ENCODE measurements at places on chromosomes 4 and X.

DNA sequence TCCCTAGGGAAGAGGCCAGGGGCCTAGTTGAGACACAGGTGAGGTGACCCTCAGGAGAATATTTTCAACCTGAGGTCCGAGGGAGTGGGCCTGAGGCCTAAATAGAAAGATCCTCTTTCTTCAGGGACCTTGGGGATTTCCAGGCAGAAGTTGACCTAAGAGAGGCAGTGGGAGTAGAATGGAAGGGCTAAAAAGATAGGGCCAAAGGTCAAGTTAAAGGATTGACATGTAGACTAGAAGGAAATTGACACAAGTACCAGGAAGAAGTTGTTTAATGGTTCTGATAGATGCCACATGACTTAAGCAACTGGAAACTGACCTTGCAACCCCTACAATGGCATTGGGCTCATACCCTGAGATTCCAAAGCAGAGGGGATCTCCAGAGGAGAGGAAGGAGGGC, 76.9 kb downstream of the SHROOM3 start:
- DNase-seq = no peak

DNA sequence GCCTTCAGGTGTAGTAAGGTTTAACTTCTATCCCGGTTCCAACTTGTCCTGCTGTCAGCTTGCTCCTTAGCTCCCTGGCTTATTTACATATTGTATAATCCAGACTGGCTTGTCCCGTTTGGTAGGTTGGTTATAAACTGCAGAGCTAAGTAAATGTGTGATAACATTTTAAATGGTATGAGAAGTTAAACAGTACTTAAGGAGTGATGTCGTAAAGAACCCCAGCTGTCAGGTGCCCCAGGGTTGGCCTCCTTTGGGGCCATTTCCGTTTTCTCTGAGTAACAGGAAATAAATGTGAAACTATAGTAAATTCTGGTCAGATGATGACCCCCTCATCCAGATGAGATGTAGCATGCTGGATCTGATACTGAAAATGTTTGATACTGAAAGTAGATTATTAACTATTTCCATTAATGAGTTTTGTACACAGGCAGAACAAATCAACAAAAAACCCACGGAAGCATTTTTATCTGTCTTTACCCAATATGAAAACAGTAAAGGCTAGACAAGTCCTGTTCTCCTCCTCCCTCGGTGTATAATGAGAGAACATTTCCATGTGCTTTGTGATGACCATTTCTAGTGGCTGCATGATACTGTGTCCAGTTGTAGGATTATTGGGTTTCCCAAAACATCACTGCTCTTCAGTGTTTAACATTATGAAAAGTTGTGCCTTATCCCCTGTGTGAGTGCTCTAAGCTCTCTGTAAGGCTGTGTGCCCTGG, 22.4 kb downstream of the GAB1 start:
- no peak for DNase-seq

DNA sequence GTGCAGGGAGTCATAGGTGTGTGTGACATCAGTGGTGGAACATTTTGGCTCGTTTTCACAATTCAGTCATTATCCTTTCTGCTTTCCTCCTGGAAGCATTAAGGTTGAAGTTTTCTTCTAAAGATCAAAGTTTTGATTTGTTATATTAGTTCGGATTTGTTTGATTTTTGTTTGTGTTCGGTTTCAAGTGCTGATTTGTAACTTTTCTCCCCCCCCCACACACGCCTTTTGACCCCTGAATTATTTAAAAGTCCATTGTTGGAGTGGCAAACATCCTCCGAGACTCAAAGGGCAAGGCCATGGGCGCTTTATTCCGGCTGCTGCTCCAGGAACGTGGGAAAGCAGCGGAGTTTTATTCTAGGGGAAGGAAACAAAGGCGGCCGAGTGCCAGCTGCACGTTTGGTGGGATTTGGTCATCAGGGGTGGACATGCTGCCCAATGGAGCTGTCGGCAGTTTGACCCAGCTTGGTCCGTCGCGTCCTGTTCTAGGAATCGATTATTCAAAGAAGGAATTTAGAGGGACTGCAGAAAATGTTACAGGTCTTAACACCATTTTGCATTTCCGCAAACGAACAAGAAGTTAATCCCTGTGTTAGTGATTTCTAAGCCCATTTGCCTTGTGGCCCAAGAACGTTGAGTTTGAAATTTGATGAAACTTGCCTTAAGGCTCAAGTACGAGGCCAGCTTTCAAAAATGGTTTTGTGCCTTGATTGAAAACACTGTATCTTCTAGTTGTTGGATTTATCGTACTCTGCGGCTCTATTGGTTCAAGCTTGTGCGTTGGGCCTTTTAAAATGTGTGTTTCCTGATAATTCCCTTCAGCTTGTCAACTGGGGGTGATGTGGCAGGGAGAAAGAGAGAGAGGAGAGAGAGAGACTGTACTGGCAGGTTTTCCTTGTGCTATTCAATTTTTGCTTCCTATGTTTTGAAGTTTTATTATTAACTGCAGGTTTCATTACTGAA, 565 bp upstream of the ZNF41 start:
- DNase-seq = no peak

DNA sequence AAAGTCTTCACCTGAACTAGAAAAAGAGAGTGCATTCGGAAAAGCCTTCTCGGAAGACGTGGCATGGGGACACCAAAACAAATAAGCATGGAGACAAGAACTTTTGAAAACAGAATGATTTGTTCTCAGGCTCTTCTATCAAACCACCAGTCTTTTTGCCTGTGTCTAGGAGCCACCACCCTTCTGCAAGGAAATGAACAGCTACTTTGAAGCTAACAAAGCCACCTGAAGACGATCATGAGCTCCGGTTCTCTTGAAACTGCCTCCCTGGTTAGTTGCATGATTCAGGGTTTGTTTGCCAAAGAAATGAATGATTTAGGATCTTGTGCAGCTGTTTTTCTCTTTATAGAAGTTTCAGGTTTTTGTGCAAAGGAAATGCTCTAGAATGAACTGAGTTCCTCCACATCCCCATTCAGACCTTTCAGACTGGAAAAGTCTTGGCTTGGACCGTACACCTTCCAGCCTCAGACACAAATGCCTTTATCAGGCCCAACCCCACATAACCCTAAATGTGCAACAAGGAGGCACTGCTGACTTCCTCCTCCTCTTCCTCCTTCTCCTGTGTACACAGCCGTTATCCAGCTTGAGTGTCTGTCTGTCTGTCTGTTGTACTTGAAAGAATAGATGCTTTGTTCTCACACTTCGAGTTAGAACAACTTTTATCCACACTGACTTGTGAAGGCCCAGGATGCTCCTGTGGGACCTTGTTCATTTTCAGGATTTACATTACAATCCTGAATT, 334.8 kb upstream of the KLF3 start:
- no peak for DNase-seq

DNA sequence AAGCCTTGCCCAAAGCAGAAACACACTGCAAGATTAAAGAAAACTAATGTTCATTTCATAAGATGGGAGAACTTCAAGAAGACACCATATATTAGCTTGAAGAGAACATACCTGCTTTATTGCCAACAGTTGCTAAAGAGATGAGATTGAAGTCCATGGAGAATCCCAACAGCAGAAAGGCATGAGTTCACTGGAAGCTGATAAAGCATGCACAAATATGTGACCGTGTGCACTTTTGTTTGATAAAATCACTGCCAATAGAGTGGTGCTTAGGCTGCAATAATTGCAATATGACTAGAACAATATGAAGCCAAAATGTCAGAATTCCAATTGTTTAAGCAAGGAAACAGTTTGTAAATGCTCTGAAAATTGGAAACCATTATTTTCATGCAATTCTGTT, 125.9 kb upstream of the PPARGC1A start:
- DNase-seq = no peak

DNA sequence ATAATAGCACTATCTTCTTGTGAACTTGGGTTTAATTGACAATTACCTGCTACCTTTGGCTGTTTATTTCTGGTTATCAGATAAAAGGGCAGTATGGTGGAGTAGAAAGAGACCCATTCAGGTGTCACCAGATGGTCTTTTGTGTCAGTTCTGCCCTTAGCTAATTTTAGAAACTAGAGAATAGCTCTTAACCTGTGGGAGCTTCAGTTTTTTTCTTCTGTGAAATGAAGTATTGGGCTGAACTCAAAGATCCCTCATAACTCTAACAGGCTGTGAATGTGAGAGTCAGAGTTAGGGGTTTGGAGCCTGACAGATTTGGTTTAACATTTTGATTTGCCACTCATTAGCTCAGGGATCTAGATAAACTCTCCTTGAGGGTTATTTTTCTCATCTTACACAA, 335.2 kb downstream of the PPP1R2C start:
- DNase-seq = no peak

DNA sequence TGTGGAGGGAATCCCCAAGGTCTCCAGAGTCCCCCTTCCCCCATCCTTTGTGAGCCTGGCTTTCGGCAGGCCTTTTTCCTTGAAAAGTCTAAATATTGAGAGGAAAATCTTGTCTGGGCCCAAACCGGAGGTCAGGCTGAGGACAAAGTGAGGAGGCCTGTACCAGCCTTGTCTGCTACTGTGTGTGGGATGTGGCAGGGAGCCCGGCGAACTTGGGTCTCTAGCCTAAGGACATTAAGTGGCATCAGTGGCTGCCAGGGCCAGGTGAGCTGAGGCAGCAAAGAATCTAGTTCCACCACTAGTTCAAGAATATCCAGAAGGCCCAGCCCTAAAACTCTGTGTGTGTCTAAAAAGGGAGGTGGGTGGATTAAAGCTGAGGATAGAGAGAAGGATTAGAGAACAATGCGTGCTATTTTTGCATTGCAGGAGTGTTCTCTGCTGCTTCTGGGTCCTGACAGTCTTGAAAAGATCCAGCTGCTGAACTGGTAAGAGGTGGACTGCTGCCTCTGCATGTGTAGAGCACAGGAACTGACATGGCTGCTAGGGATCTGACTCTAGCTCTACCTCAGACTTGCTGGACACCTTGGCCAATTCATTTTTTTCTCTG, 1.2 kb upstream of the AMER1 start:
- DNase-seq = no peak

GRCh38 chrX:155263854-155264628, at the start of gene RAB39B:
Gene RAB39B (minus strand): TSS chrX:155264491. CDS start chrX:155264288, 203 bp downstream.
- peak; percentile 31 for DNase-seq

- no peak for DNase-seq
Observed at GRCh38 chr4:140277576-140277975, 95.9 kb upstream of the SCOC start.

- DNase-seq = no peak
Observed at GRCh38 chr4:8053688-8054449, 104.7 kb downstream of the ABLIM2 start.

GRCh38 chr4:179977378-179977777, 2265.8 kb upstream of the TENM3 start:
- no peak for DNase-seq

DNA sequence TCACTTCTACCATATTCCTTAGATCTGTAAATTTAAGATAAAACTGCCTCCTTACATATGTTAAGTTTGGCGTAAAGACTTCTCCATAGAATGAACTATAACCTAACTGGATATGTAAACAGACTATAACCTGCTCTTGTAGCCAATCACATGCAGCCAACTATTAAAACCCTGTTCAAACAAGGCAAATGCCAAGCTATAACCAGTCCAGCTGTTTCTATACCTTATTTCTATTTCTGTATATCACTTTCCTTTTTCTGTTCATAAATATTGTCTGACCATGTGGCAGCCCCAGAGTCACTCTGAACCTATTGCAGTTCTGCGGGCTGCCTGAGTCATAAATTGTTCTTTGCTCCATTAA, 12.4 kb upstream of the POF1B start:
- no peak for DNase-seq

DNA sequence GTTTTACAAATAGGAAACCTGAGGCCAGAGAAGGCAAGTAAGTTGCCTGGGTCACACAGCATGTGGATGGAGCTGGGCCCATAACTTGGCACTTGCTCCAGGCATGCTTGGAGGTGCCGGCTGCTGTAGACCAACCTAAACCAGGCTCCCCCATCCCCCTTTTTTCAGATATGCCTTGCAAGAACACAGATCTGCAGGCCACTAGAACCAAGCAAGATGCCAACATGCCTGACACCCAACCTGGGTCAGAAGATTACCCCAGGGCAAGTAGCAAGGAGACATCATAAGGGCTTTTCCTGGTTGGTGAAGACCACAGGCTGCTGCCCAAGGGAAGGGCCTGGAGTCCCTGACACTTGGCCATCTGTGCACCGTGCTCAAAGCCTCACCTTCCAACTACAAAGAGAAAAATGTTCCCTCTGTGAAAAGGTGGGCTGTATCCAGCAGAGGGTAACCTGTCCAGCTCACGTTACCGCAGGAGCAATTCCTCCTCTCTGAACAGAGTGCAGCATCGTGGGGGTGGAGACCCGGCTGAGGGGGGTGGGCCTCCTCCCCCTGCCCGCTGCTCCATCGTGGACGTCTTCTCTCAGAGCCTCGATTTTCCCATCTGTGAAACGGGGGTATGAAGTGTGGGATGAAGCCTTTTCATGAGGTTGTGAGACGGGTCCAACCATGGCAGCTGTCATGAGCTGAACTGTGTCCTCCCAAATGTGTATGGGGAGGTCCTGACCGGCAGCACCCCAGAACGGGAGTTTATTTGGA, 23.0 kb downstream of the HMX1 start:
- DNase-seq = no peak

- no peak for DNase-seq
Observed at GRCh38 chr4:2947926-2948325, 15.3 kb downstream of the NOP14 start.

GRCh38 chr4:151324752-151325110, 674 bp downstream of the SH3D19 start:
- no peak for DNase-seq

GRCh38 chr4:98542011-98542410, 116.4 kb downstream of the TSPAN5 start:
- no peak for DNase-seq

DNA sequence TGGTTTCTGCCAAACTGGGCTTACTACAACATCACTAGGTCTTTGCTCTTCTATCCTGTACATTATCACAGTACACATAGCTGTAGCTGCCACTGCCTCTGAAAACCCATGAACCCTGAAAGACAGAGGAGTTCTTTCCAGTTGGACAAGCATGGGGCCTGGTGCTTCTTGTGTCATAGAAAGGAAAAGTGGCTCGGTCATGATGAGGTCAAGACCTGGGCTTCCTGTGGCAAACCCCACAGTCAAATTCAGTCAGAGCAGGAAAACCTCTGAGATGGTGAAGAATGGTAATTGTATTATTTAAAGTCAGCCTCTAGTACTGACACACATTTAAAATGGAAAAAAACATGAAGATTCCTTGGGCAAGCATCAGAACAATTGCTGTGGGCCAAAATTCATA, 133.3 kb upstream of the PRPS2 start:
- no peak for DNase-seq

DNA sequence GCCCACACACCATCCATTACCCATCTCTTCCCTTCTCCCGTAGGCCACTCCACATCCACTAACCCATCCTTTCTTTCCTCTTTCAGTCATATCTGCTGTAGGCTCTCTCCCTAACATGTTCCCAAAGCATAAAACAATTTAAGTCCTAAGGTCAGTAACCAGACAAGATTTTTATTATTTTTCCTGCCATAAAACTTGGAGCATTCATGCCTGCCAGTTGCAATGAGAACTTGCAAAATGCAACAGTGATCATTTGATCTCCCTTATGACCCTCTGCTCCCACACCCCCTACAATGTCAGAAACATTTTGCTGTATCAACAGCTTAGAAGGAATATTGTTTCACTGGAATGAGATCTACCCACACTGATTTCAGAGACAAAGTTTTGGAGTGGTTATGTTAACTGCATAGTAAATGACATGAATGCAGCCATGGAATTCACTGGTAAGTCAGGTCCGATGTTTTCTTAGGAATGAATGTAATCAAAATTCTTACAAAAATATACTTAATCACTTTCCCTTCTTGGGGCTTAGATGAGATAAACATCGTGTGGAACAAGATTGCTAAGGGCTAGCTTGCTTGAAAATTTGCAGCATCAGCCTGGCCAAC, 5.7 kb downstream of the NIPAL1 start:
- no peak for DNase-seq

GRCh38 chr4:107866726-107867125, 42.0 kb downstream of the SGMS2 start:
- DNase-seq = no peak
